ENCODE measurements at places on chromosomes 1 and 21.

GRCh38 chr1:169138866-169139670, 32.6 kb downstream of the ATP1B1 start:
- no peak for DNase-seq

- no peak for DNase-seq
These were observed 49.9 kb upstream of the CLIC4 start for GRCh38 chr1:24695202-24695974.

DNA sequence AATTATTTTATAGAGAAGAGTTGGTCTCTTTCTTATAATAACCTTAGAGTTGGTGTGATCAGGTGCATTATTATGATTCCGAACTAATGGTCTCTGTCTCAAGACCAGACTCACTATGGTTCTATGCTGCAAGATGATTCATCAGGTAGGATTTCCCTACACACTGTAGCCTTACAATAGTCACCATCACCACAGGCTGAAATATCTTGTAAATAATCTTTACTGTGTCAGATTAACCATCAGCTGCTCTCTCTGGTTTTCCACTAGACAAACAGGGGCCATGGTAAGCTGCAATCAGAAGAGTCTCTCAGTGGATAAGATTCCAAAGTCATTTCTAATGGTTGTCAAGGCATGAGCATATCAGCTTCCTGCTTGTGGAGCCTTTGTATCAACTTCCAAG, 4.4 kb upstream of the GBP4 start:
- DNase-seq: no peak

- DNase-seq: no peak
These were observed 661 bp upstream of the OSCP1 start for GRCh38 chr1:36450919-36451305.

DNA sequence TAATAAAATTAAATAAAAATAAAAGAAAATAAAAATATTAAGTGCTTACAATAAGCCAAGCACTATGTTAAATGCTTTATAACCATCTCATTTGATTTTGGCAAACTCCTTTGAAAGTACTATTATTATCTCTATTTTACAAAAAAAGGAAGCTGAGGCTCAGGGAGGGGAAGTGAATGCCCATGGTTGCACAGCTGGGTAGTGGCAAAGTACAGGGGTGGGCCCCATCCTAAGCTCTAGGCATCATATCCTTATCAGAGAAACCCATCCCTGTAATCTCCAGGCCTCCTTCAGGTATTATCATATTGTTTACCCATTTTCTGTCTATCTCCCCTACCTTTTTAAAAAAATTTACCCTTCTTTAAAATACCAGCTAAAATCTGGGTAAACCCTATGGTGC, 2.3 kb upstream of the MED18 start:
- no peak for DNase-seq

GRCh38 chr1:226654046-226654667, 84.9 kb downstream of the ITPKB start:
- no peak for DNase-seq

DNA sequence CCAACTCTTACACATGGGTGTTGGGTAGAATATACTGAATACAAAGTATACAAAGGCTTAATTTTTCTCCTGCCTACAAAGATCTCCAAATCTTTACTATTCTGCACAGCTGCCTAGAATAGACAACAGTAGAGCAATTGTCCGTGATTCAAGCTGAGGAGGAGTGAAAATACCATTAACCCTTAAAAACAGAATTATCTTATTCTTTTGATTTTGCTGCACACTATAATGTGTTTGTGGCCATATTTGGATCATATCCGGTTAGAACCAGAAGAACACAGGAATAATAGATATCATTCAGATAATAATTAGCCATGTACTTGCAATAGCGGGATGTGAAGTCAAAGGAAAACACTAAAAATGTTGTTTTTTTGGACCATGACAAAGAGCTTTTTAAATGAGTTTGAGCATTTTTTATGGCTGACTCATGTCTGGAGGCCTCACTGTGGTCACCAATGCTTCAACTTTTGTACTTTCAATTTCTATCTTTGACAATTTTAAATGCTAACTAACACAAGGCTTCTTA, 197.6 kb upstream of the FOXD3 start:
- DNase-seq: no peak

DNA sequence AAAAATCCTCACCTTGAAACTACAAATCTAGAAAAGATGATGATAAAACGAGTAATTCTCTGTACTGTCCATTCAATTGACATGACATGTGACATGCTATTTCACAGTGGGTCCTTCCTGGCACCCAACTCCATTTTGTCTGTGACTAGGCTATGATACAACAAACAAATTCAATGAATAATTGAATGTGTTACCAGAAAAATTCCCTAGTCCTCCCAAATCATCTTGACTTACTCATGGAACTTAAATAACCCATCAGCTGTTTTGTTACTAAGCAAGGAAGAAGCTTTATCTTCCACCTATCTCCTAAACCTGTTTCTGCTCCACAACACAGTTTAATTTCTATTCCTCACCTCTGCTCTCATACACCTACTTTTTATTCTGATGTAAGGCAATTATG, 30.4 kb downstream of the B3GALNT2 start:
- DNase-seq: no peak

DNA sequence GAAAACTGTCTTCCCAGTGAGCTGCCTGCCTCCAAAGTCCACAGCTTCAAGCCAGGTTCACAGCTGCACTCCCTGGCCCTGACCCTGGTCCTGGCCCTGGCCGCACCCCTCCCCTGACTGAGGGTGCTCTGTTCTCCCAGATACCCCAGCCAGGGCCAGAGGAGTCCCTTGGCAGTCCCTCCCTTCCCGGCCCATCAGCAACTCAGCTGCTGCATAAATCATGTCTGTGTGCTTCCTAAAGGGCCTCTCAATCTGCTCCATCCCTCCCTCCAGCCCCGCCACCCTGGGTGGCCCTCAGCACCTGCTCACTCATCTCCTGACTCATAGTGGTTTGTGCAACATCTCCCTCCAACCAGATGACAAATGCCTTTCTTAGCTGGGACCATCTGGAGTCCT, 24.8 kb upstream of the C1orf174 start:
- DNase-seq: no peak

GRCh38 chr1:35559317-35559944, 1.8 kb downstream of the NCDN start:
- DNase-seq: no peak

DNA sequence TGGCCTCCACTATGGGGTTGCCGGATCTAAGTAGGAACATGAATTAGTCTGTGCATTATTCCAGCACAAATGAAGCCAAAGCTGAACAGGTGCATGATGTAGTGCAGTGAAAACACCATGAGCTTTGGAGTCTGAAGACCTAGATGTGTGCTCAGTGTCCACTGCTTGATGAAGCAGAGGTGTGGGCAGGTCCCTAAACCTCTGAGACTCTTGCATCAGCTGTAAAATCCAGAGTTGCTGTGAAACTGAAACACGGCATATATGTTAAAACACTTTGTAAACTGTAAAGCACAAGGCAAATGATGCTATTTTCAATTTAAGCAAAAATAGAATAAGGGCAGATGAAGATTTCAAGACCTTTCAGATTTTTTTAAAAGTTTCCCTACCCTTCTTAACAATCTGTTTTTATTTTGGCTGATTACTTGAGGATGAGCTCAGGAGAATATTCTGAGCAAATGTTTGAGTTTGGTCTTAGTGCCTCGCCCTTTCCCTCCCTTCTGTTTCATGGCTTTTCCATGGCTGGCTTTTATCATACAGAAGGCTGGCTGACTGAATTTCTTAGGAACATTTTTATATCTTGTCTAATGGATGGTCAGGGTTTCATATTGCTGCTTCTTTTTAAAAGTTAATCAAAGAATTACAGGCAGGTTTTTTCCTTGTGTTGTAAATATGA, 221.8 kb downstream of the NTNG1 start:
- DNase-seq: no peak

GRCh38 chr1:50099654-50100053, 9.1 kb upstream of the ELAVL4 start:
- DNase-seq: no peak

DNA sequence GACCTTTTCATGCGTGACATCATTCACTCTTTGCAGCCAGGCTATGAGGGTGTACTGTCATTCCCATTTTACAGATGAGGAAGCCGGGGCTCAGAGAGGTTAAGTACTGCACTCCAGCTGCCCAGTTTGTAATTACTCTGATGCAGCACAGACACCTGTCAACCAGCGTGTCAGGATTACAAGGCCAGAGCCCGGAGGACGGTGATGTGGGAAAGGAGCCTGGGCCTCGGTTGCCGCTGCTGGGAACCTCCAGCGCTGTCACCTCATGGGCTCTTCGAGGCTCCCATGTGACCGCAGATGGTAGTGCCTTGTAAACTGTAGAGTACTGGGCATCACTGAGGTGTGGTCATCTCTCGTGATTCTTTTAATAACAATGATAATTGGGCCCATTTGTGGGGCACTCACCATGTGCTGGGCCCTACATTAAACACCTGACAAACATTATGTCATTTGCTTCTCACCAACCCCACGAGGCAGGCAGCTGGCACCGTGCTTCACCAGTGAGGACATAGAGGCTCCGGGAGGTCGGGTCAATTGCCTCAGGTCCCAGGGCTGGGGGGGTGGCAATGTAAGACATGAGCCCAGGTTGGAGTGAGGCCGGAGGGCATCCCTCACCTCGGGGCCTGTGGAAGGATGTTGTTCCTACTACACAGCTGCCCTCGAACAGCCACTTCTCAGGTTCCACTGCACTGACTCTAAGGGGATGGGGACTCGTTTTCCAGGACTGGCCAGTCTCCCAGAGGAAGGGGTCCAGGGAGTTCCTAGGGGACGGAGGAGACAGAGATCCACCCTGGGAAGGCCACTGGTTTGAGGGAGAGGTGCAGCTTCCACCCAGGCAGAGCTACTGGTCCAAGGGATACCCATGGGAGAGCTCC, 42.8 kb upstream of the PADI1 start:
- DNase-seq: no peak

DNA sequence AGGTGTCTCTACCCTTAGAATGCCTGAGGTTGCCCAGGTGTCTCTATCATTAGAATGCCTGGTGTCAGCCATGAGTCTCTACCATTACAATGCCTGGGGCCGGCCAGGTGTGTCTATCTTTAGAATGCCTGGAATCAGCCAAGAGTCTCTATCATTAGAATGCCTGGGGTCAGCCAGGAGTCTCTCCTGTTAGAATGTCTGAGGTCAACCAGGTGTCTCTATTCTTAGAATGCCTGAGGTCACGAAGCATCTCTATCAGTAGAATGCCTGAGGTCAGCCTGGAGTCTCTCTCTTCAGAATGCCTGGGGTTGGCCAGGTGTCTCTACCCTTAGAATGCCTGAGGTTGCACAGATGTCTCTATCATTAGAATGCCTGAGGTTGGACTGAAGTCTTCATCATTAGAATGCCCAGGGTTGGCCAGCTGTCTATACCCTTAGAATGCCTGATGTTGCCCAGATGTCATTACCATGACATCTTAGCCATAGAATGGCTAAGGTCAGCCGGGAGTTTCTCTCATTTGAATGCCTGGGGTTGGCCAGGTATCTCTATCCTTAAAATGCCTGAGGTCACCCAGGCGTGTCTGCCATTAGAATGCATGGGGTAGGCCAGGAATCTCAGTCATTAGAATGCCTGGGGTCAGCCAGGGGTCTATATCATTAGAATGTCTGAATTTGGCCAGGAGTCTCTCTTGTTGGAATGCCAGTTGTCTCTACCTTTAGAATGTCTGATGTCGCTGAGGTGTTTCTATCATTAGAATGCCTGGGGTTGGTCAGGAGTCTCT, 44.0 kb downstream of the RNF187 start:
- DNase-seq: no peak

DNA sequence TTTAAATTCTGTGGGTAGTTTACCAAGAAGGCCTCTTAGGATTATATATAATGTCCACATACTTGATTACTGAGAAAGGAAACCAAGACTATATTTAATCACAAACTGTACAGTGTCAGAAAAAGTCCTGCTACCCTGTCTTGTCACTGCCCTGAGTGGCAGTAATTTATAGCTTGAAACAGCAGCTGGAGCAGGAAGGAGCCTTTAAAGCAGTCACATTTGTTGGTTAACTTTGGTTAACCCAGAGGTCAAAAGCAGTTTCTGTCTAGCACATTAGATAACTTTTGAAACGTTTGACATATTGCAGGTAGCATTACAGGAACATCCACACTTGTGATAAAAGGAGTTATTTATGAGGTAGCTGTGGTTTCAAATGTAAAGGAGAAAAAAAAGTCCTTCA, 161.7 kb downstream of the ROR1 start:
- DNase-seq: no peak

- no peak for DNase-seq
These were observed 5.0 kb downstream of the TOR1AIP2 start for GRCh38 chr1:179872558-179872957.

GRCh38 chr1:197541411-197541810, 233.9 kb downstream of the DENND1B start:
- DNase-seq: no peak

- DNase-seq: no peak
These were observed 254.4 kb upstream of the GJB5 start for GRCh38 chr1:34500451-34500850.

GRCh38 chr1:70930062-70930461, 117.6 kb downstream of the PTGER3 start:
- DNase-seq: no peak

DNA sequence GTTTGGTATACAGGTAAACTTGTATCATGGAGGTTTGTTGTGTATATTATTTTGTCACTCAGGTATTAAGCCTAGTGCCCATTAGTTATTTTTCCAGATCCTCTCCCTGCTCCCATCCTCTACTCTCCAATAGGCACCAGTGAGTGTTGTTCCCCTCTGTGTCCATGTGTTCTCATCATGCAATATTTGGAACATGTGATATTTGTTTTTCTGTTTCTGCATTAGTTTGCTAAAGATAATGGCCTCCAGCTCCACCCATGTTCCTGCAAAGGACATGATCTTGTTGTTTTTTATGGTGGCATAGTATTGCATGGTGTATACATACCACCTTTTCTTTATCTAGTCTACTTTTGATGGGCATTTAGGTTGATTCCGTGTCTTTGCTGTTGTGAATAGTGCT, 10.9 kb downstream of the PHACTR4 start:
- no peak for DNase-seq

DNA sequence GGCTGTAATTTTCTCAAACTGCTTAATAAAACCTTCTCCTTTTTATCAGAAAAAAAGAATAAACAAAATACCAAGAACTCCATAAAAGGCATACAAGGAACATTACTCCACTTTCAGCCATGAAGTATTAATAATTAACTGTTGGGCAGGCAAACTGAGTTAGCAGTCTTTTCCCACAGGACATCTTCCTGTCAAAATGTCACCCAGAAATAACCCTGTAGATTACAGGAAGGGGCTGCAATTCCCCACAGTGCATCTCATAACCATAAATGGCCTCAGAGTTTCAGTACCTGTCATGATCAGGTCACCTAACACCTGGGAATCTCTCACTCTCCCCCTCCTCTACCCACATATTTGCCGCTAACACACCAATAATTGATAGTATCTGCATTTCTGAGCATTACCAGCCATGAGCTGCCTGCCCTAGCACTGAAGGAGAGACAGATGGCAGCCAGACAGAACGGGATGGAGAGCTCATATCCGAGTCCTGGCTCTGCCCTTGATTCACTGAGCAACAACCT, 475.0 kb downstream of the SMYD3 start:
- no peak for DNase-seq

DNA sequence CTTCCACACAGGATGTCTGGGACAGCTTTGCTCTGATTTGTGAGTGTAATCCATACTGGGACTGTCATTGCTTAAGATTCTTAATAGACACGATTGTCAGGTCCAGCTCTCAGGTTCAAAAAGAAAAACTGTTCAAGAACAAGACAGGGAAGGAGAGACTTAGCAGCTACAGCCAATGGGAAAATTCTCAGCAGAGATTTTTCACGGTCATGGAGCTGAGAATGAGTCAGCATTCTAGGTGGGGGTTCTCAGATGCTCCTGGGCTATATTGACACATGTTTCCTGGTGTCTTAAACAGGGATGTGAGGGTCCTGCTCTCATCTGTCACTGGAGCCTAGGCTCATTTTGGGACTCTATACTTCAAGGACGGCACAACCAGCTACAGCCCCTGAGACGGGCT, 318.3 kb downstream of the RRAGC start:
- no peak for DNase-seq
